CD4-positive, alpha-beta T cell treated with Interleukin-15 for 1 hour (primary cell): ENCODE measurements at places on chromosomes 5 and 9.

DNA sequence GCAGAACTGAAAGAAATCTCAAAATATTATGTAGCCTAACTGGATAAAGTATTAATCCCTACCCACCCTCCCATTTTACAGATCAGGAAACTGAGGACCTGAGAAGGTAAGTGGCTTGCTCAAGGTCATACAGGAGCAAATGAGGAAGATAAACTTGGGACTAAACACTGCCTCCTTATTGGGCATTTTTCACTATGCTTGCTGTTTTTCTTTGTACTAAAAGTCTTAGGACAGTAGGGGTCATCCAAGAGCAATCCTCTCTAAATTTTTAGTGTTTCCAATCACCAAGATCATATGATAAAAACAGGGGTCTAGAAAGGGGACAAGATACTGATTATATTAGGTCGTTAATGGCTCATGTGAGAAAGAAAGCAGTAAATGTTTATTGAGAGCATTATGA, 80.8 kb downstream of the RORB start:
- no peak for DNase-seq

DNA sequence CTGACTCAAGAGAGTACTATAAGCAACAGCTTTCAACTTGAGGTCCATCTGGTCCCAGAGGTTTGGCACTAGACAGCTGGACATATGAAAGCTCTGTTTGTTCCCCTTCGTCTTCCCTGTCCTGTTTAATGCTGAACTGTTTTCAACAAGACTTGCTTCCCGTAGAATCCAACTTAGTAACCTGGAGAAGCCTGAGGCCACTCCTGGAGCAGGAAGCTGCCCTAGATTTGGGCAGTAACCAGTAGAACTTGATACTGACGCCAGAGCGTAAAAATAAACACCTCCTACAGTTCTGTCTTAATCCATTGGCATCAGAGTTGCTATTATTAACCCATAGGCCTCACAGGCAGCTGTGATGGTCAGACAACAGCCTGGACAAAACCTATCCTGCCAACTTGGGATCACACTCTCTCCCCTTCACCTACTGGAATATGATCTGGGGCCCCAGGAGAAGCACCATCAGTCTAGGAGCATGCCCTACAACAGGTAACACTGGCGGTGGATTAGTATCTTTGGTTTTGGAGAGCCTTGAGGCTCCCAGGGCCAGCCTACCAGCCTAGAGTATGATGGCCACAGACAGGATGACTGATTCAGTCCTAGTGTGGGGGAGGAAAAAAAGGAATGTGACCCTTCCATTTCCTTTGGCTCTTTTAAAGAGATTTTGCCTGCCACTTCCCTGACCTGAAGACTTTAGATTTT, 29.2 kb downstream of the RUSC2 start:
- DNase-seq: no peak

DNA sequence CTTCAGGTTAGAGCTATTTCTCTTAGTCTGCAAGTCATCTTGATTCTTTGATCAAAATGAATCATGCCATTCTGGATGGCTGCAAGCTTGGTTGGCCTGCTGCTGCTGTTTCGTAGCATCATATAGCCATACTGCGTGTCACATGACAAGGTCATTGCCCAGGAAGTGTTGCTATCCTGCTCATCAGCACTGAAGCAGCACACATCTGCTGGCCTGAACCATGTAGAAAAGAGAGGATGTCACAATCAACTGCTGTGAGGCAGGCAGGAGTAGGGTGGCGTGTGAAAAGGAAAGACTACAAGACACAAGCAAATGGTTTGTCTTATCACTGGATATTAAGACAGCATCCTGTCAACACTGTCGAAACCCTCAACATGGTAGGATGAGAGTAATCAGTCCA, 376.7 kb upstream of the RORB start:
- DNase-seq: no peak

DNA sequence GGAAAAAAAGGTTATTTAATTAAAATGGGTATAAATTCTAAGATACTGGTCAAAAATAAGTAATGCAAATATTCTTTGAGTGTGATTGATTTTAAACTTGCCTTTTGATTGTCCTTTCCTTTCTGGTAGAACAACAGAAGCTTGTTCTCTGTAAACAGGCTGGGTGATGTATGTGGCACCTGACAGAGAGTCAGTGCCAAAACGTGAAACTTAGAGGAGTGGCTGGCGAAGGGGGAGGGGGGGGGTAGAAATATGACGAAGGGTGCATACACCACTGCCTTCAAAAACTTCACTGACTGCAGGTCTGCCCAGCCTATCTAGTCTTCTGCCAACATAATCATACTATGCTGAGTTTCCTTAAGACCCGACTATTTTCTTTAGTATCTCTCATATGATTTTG, 629.8 kb upstream of the SEMA6A start:
- no peak for DNase-seq

- DNase-seq: no peak
Observed at GRCh38 chr5:110916381-110917049, 155.0 kb upstream of the TSLP start.

- DNase-seq: no peak
Observed at GRCh38 chr9:19023078-19023477, 9.9 kb downstream of the SAXO1 start.

DNA sequence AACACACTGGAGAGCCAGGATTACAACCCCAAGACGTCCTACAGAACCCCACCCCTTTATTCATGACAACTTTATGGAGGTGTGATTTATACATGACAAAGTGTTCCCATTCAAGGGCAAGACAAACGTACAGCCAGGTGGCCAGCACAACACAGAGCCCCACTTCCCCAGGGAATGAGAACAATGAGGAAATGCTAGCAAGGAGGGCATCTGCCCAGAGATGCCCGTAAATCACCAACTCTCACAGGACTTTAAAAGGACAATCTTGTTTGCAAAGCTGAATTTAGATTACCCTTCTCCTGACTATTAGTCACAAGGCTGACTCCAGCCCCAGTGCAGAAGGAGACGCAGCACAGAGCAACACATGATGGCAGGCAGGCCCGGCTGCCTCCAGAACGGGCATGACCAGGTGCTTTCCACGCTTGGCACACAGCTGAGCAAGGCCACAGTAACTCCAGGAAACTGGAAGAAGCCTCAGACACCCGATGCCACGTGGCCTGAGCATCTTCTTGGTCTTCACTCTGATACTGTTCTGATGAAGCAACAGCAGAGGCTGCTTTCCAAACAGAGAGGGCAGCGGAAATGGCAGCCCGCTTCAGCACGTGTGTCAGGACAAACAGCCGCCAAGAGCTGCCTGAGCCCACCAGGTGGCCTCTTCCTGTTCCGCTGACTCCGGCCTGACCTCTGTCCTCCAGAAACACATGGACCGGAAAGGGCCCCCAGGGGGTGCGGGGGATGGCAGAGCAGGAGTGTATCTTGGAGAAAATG, 51.4 kb downstream of the ROR2 start:
- no peak for DNase-seq

GRCh38 chr5:56102889-56103288, 108.1 kb upstream of the IL6ST start:
- no peak for DNase-seq

GRCh38 chr5:17374973-17375742, 122.9 kb upstream of the TAF11L2 start:
- no peak for DNase-seq

DNA sequence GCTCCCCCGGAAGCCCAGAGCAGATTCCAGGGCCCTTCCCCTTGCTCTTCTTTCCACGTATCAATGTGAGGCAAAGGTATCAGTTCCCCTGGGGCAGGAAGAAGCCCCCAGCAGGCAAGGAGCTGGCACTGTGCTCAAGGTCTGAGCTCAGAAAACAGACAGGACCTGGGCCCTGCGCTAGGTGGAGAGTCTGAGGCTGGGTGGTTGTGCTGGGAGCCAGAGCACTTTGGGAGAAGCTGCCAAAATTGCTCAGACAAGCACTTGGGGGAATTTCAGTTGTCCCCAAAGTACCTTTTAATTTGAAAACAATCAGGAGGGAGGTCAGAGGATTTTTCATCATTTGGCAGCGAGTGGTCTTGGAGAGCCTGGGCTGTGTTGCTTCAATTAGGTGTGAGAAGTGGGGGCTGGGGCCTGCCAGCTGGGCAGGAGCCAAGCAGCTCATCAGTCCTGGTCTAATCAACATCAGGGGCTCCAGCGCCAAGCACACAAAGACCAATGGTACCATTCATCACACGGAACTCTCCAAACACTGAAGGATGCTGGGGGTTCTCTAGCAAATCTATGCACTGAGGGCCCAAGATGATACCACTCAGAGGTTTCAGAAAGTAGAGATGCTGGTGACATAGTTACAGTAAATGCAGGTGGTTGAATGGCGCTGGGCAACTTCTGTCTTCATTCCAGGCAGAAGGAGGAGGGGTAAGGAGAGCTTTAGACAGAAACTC, 176.5 kb downstream of the SNX18 start:
- DNase-seq: no peak

DNA sequence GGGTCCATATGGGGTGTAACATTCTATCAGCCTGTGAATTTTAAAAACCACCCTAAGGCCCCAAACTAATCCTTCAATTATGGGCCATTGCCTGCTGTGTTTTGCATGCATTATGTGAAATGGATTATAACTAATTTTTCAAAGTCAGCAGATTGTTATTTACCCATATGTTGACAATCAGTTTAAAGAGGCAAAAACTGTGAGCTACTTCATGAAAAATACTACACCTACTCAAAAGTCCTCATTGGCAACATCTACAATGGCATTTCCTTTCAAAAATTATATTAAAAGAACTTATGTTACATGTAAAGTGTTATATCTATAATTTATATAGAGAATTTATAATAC, 49.0 kb upstream of the KIF2A start:
- DNase-seq: no peak

GRCh38 chr9:114084282-114085073, 6.4 kb upstream of the AMBP start:
- DNase-seq: no peak

GRCh38 chr9:135905380-135906258, 1.7 kb downstream of the CAMSAP1 start:
- no peak for DNase-seq

DNA sequence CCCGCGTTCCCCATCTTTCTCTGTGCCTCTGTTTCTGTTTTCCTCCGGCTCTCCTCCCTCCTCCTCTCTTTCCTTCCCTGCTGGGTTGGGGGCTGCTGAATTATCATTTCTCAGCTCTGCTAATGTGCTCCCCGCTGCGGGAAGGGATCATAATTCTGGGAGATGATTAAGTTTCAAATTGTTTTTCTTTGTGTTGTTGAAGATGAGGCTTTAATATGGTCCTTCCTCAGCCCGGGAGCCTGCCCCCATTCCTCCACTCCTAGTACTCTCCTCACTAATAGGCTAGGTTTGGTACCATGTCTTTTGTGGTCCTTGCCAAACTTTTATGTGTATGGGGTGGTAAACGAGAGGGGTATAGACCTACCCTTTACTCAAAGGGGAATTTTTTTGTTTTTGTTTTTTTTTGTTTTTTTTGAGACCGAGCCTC, 5.7 kb upstream of the PCDH1 start:
- no peak for DNase-seq

DNA sequence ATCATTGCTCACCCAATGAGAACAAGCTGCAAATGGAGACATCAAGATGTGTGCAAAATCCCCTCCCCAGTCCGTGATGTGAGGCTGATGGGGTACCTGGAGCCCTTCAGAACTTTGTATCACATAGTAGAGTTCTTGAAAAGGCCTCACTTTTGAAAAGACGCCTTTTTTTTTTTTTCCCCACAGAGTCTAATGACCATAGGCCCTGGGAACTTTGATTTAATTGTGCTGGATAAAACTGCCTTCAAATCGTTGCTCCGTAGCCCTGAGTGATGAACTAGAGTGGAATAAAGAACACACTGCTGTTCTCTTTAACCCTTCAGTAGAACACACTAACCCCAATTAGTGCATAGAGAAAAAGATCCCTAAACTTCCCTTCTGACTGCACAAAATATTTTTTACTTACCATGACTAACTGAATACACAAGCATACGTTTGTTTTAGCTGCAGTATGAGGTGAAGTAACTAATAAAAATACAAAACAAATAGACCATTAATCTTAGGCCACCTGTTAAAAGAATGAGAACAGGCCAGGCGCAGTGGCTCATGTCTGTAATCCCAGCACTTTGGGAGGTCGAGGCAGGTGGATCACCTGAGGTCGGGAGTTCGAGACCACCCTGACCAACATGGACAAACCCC, 15.1 kb downstream of the PSAT1 start:
- no peak for DNase-seq

DNA sequence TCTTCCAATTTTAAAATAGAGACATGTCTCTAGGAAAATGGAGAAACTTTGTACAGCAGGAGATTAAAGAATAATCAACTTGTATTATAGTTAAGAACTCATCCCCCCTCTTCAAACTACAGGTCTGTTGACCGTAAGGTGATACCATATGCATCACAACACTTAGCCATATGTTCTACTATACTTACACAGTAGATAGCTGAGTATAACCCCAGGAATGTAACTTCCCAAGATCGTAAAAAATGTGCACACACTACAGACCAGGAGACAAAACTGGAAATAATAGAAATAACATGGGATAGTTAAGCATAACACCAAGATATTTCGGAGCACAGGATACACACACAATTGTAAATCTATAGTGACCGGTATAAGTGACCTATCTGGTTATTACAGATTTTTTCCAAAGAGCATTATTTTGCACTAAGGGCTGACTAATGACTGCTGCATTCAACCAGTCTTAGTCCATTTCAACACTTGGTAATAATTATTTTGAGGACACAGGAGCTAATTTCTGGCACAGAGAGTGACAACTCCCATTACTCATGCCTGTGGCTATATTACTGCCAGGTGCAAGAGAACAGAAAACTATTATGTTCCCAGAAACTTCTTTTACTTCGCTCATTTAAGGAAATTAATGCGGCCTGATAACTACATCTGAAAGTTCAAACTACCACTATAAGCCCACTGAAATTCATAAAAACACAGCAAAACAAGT, 15.4 kb upstream of the ZNF622 start:
- DNase-seq: no peak

DNA sequence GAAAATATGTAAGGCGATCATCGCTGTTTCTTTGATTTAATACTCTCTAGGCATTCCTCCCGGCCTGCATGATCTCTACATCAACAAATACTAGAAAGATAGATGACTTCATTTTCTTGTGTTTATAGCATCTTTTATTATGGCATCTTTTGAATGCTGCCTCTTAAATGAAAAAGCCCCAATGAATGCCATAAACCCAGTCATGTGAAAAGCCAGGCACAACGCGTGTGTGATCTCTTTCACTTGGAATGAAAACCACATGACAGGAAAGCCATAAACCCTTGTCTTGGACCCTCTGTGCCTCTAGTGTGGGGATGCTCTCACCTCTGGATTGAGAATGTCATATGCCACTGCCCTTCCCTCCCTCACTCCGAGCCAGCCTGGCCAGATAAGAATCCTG, 476.2 kb downstream of the SEMA5A start:
- DNase-seq: no peak

- no peak for DNase-seq
Observed at GRCh38 chr9:112711050-112711689, 6.7 kb downstream of the INIP start.
